ENCODE measurements at places on chromosomes 6 and 20.

GRCh38 chr6:52594221-52594620 lies 17.4 kb upstream of the TRAM2 start:
- DNase-seq: no peak

GRCh38 chr20:54364365-54364764 lies 111.0 kb upstream of the DOK5 start:
- no peak for DNase-seq

GRCh38 chr6:39669973-39670342 lies 55.2 kb downstream of the KIF6 start:
- no peak for DNase-seq

DNA sequence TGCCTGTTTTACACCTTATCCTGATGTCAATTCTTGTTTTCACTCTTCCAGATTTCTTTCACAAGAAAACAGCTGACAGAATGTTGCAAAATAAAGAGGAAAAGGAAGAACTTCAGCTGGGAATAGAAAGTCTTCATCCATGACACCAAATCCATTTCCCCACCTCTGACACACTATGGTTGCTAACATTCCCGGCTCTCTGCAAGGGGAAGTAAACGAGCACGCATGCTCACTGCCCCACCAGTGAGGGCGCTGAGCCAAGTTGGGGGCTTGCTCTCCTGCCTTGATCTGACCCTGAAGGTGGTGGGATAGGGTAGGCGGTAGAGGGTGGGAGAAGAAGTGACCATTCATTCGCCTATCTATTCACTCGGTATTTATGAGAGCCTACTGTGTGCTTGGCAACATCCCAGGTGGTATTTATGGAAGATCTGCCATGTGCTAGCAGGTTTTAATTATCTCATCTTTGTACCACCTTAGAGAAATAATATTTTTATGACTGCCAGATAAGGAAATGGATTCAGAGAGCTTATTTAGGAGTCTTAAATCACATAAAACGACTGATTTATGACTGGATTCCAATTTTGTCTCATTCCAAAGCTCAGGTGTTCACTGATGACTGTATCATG lies 206.2 kb downstream of the FOXC1 start:
- no peak for DNase-seq

- no peak for DNase-seq
These were observed 63.0 kb downstream of the ARID1B start for GRCh38 chr6:156840136-156840535.

- no peak for DNase-seq
These were observed 10.8 kb downstream of the BPIFA2 start for GRCh38 chr20:33178726-33179125.

GRCh38 chr6:3294396-3294795 lies 35.6 kb downstream of the PSMG4 start:
- no peak for DNase-seq

Data from fibroblast of villous mesenchyme (primary cell).